Anterior cingulate cortex (tissue), 58 donors: ENCODE measurements at places on chromosomes 5 and 9.

DNA sequence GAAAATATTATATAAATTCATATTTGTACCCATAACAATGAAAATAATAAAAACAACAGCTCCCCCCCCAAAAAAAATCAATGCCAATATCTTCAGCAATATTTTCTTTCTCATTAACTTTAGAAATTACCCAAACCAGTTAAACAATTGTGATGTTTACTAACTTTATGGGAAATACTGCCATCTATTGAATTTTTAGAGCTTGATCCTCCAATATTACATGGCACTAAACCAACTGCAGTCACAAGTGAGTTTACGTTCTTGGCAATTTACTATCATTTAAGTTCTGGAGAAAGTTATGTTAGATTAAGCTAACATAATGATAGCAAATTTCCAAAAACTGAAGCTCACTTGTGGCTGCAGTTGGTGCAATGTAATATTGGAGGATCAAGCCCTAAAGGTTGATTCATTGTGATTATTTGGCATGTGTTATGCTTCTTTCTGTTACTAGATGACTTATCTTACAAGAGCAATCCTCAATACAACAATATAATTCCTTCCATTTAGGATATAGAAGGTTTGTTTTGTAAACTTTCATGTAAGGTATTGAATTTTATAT lies 379.5 kb downstream of the CDH18 start:
- DNase-seq: no peak

- peak; percentile 46 for DNase-seq
These were observed 6.1 kb upstream of the ANGPTL2 start for GRCh38 chr9:127128341-127129072.

DNA sequence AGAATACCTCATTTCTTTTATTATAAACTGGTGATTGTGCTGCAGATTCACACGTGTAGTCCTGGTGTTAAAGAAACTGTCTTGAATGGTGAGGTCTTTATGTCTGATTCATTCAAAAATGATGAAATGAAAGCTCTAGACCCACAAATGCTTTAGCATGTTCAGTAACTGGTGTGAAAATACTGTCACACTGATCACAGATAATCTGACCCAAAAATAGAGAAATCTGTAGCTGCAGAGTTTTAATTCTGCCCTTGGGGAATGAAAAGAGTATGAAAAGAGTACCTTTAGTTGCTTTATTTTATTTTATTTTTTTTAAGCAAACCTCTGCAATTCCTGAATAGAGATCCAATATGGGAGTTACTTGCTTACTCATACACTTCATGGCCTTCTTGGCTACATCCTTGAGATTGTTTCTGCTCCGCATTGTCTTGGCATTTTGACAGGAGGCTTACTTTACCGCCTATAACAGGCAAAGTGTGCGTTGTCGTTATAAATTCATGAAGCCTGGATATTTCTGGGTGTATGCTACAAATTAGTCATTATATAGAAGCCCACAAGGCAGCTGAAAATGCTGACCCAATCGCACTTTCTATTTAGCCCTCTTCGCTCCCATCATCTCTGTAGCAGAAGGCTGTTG lies 2.7 kb downstream of the RGMB start:
- DNase-seq: no peak

GRCh38 chr5:3511934-3512333 lies 83.7 kb upstream of the IRX1 start:
- DNase-seq: no peak

DNA sequence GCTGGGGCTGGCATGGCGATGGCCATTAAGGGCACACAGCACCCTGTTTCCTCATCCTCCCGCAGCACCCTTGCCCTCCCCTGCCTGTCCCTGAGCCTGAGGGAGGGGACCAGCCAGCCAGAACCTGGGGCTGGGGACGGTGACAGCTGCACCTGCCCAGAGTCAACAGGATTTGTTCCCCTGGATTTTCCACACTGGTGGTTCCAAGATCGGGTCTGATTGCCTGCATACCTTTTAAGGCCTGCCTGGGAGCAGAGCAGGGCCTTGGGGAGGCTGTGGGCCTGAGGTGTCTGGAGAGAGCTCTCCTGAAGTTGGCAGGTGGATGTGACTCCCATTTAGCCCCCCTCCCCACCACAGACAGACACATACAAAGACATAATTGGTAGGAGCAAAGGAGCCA lies 61.0 kb upstream of the C5orf58 start:
- no peak for DNase-seq
